ENCODE measurements at places on chromosomes 6 and 20.

DNA sequence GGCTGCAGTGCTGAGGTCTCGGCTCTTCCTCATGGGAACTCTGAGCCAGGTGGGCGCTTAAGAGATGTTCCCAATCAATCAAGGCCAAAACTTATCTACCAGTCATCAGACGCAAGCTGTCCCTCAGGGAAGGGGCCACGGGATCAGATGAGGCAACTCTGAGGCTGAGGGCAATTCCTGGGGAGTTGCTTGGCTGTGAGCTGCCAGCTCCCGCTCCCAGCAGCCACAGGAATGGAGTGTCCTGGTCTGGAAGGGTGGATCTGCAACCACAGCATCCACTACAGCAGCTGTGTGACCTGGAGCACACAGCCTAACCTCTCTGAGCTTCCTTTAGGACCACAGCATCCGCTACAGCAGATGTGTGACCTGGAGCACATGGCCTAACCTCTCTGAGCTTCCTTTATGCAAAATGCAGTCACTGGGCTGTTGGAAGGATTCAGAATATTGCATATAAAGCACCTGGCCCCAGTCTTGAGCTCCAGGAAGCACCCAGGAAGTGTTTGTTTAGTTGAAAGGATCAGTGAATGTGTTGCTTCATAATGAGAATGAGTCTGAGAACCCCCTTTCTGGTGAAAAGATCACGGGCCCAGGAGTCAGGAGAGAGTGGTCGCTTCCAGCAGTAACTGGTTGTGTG, 60.9 kb downstream of the TFAP2C start:
- no peak for DNase-seq

DNA sequence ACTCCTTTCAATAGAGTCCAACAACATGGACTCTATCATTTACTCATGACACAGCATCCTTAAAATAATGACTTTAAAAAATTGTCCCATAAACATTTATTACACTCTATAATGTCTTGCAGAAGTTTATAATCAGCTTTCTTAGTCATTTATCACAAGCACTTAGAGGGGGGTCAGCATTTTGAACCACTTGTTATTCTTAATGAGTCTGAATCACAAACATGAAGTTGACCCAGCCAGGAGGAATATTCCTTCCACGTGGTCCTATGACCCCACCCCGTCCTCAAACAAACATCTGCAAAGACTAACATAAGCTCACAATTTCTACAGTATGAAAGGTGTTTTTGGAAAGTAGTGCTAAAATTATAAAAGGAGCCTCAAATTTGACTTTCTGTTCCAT, 91.1 kb downstream of the MTFR2 start:
- DNase-seq, result no peak

GRCh38 chr20:44091026-44091425, 96.0 kb downstream of the JPH2 start:
- no peak for DNase-seq

DNA sequence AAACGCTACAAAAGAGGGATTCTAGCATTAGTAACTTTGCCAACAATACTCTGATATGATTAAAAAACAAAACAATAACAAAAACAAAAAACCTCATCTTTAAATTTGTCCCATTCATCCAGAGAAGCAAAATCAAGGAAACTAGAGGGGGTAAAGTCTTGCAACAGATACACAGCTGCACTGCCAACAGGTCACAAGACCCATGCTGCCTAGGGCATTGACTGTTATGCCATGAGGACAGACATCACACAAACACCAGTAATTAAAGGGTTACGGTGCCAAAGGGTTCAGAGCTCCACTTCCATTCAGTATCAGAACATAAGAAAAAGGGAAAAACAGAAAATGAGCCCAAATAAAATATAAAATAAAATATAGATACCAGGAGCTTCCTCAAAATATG, 1.6 kb downstream of the TBC1D20 start:
- no peak for DNase-seq

DNA sequence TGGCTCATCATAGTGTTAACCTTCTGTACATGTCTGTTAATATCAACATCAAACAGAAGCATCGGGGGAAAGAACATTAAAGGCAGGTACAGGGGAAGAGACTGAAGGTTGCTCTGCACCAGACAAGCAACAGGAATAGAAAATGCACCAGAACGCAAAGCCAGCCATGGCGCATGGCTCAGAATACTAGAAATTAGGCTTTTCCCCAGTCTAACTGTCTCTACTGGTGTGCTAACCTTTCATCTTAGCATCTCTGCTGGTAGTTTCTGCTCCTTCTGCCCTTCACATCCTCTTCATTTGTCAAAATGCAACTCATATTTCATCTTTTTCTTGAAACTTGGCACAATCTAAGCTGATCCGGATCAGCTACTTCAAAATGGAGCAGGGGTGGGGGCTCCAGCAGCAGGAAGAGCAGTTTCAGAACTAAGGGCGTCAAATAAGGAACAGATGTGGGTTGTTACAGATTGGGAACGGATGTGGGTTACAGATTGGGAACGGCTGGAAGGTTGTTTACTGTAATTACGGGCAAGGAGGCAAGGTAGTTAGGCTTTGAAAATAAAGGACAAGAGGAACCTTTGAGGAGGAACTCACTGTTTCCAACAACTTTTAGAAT, 13.1 kb upstream of the RNASET2 start:
- DNase-seq, result no peak

- no peak for DNase-seq
Measured at GRCh38 chr6:35713006-35713767, 23.6 kb upstream of the ARMC12 start.

GRCh38 chr20:5973172-5973571, 22.7 kb downstream of the MCM8 start:
- DNase-seq, result no peak

GRCh38 chr6:28134716-28135115, 7.0 kb upstream of the ZKSCAN8 start:
- no peak for DNase-seq

GRCh38 chr20:16615199-16615598, 42.0 kb upstream of the KIF16B start:
- DNase-seq, result no peak

DNA sequence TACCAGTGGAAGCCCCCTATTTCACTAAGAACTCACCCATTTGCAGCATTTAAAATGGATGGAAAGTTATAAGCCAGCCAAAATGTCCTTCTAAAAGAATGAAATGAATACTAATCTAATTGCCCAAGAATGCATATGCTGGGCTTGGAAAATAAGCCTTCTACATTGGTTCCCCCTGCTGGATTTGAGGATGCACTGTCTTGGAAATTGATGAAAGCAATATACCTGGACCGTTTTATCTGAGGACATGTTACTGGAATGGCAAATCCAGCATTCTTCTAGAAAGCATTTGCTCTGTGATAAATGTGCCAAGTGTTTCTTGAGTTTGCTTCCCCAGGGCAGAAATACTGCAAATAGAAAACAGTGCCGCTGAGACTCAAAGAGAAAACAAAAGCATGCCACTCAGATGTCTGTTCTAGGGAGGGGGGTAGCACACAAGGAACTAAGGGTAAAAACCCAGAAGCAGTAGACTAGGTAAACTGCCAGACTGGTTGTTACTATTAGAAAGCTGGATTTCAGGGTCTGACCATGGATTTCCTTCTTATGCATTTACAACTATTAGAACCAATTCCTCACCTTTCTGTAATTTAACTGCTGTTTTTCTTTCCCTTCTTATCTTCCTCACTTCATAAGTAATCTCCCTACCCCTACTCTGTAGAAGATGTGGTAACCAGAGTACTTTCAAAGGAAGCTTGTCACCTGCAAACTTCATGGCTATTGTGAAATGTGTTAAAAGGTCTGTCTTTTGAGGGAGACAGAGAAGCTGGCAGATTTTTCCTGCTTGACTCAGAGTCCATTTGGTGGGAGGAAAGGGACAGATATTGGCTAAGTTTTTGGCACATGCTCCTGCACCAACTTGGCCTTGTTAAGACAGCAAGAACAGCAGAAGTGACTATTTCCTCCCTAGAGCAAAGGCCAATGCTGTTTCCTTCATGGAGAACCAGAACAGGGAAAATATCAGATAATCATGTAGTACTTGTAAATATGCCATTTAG, 642.6 kb downstream of the KIF16B start:
- no peak for DNase-seq

All from KG1 (cell line).